Foreskin keratinocyte (primary cell): ENCODE measurements at places on chromosomes 5 and 9.

DNA sequence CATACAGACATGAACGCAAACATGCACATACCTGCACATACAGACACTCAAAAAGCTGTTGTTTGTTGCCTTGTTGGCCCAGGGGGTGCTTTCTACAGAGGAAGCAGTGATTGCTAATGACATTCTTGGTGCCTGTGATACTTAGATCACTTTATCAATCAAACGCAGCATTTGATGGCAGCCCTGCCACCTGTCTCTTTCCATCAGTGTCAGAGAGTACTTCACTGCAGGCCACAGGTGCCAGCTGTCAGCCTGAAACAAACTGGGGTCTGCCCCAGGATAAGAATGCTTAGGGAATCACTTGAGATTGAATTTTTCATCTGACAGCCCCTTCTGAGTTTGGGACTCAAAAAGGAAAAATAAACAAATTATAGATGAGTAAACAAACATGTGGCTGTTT is 388.9 kb upstream of the SGCD start:
- DNase-seq = no peak

DNA sequence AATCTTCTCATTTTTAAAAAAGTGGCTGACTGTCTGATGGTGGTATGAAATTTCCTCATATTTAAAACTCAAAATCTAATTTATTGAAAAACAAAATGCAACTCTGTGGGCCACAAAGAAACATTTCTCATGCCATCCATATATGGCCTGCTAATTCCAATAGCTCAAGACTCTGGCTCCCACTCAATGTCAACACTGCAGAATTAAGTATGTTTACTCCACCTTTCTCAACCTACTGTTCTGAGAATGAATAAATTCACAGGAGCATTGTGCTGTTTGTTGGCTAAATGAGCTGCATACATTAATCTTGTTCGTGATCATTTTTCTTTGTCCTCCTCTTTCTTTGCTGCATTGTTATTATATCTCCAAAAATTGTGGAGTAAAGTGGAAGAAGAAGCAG is 79.5 kb upstream of the GABRG2 start:
- no peak for DNase-seq

DNA sequence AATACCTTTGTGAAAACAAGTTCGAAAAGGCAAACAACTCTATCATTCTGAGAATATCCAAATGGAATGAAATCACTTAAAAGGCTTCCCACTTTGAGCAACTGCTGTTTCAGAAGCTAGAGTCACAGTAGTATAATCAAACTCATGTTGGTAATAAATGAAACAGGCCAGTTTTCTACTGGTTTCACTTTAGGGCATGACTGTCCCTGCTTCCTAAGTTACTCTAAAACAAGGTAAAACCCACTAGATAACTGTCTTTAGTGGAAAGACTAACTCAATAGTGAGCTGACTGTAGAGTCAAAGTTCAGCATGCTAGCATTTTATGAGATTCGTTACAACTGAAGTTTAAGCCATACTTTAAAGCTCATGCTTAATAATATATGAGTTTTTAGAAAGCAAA is 6.0 kb downstream of the CDC26 start:
- DNase-seq = no peak

DNA sequence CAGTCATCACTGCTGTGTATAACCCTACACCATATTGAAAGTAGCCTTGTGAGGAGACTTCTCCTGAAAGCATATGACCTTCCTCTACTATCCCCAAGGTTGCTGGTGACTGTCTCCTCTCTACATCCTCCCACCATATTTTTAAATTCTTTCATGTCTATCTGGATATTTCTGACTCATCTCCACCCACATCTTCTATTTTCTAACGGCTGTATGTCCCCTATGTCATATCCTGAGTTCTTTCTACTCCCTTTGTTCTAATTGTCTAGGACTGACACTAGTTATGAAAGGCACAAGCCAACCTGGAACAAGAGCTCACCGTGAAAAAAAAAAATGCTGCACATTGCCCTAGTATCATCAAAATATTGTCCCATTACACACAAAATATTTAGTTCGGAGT is 218.3 kb upstream of the ZNF462 start:
- no peak for DNase-seq

DNA sequence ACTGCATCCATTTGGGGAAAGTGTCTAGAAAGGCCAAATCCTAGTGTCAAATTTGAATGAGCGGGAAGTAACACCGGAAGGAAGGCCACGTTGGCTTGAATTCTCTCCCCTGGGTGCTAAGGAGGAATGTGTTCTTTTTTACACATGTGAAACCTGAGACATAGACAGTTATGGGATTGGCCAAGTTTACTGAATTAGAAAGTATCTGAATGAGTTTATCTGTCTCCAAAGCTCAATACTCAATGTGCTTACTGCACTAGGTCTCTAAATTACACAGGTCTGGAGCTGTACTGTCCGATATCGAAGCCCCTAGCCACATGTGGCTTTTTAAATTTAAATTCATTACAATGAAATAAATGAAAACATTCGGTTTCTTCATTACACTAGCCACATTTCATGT is 6.0 kb downstream of the DMRT1 start:
- DNase-seq = no peak
